ENCODE measurements at places on chromosomes 12 and 14.

DNA sequence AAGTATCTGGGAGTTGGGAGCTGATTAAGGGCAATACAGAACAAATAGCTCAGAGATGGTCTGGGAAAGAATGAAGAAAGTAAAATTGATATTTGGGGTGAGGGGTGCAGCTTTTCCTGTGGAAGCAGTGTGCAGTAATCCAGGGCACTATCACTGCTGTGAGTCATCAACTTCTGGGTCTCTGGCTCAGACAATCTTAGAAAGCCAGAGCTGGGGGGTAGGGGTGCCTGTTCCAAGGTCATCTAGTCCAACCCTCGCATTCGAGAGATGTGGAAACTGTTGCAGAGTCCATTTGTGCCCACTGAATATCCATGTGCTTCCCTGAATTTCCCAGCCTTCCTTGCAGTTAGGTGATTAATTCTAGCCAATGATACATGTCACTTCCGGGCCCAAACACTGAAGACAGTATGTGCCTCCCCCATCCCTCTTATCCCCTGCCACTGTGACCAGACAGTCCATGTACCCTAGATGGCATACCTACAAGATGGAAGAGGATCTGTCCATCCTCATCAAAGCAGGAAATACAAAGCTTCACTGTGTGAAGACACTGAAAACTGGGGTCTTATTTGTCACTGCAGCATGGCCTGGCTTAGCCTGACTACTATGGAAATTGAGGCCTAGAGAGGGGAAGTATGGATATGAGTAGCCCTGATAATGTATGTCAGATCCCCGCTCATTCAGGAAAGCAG is 51.9 kb downstream of the ZFP36L1 start:
- no peak for DNase-seq

DNA sequence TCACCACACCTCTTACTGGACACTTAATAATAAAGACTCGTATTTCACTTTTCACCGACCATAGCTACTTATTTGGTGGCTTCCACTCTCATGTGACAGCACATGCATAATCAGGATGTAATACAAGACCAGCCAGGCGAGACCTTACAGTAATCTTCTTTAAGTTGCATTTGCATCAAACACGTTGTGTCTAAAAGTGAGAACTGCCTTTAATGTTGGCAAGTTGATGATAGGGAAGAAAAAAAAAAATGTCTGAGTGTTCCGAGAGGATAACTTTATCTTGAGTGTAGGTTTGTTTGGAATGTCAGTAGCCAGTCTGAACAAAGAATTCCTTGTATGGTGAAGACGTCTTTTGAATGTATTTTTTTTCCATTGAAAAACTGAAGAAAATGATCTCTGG is 440.4 kb downstream of the ADAMTS20 start:
- no peak for DNase-seq

DNA sequence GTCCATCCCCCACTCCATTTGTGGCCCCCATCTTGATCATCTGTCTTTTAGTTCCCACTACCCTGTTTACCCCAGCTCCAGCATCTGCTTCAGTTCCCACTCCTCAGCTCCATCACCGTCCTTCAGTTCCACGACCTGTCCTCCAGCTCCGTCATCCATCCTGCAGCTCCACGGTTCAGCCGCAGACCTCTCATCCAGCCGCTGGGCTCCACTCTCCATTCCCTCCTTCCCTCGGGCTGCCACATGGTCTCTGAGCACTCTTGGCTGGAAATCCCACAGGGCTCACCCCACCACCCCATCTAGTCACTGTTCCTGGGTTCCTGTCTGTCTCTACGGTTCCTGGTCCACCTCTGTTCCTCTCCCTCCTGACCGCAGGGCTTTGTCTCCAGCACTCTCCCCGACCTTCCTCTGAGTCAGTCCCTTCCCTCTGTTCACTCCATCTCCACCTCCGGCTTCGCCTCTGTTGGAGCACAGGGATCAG is 3.3 kb upstream of the P3H3 start:
- peak; percentile 47 for DNase-seq

DNA sequence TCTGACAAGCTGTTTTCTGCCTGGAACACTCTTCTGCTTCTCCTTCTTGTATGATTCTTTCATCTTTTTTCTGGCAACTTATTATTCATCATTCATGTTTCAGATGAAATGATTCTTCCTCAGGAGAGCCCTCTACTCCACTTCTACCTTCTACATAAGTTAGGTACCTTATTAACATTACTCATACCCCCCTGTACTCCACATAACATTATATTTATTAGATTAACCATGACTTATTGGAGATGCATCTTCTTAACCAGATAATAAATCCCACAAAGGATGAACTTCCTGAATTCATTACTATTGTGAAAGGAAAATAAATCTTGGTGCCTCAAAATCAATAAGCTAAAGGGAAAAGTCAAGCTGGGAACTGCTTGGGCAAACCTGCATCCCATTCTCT is 1636.5 kb upstream of the FLRT2 start:
- DNase-seq, result no peak

GRCh38 chr12:120397824-120398540 is 29.0 kb upstream of the MSI1 start:
- DNase-seq, result no peak

DNA sequence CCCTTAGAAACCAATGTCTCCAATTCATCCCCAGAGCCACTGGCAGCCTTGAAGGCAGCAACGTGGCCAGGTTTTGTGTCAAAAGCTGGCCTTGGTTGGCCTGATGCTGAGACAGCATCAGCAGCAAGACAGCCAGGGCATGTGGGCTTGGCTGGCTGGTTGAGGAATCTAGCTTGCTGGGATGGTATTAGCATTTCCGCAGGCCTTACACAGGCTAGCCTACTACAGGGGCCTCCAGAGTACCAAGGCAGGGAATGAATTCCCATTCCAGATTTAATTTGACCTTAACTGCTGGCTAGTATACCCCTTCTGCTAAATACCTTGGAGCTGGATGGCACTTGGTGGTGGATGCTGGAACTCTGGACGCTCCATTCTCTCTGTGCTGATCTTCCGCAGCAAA is 15.8 kb downstream of the NGDN start:
- DNase-seq, result no peak

GRCh38 chr14:29999013-29999539 is 71.4 kb upstream of the PRKD1 start:
- DNase-seq, result no peak

GRCh38 chr12:85348779-85349178 is 68.8 kb downstream of the ALX1 start:
- DNase-seq, result no peak

GRCh38 chr12:94133964-94134795 is 14.2 kb upstream of the PLXNC1 start:
- peak; percentile 54 for DNase-seq

DNA sequence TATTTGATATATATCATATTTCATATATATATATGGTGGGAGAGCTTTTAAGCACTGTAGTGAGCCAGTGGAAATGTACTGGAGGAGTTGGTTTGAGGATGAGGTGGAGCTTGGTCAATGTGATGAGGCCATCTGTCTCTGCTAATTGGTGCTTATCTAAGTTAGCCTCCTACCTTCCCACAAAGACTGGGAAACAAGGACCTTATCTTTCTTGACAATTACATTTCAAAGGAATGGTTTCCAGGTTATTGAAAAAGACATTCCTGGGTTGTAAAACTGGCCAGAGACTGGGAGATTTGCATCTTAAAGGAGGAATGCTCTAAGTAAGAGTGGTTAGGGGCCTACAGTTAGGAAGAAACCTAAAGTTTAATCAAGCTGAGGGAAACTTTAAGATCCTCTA is 212.8 kb upstream of the SYT1 start:
- no peak for DNase-seq

- DNase-seq, result no peak
Measured at GRCh38 chr12:104566244-104566993, 109.7 kb downstream of the CHST11 start.

GRCh38 chr12:88400302-88400701 is 180.0 kb downstream of the KITLG start:
- no peak for DNase-seq

DNA sequence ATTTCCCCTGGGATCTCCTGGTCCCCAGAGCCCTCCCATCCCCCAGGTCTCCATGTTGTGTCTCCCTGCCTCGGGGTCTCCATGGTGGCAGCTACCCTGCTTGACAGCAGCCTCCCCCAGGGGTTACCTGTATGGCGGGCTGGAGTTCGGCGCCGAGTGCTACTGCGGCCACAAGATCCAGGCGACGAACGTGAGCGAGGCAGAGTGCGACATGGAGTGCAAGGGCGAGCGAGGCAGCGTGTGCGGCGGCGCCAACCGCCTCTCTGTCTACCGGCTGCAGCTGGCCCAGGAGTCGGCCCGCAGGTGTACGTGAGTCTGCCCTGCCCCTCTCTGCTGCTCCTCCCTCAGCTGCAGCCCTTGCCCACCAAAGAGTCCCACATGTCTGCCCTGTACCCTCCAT is 80.9 kb downstream of the WSCD2 start:
- DNase-seq, result no peak

DNA sequence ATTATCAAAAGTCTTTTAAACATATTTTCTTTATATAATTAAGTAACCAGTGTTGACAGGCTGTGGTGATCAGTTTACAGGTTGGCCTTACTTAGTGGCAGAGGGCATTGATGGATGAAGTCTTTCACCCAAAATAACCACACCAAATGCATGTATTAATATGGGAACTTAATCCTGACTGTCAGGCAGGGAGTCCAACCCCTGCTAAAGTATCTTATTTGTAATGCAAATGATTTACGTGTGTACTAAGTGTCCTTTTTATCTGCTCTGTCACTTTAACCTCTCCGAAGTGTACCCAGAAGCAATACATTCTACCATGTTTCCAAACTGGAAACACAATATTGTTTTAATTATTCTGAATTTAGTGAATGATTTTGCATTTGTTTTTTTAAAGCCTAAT is 1.4 kb downstream of the MYBPC1 start:
- DNase-seq, result no peak

DNA sequence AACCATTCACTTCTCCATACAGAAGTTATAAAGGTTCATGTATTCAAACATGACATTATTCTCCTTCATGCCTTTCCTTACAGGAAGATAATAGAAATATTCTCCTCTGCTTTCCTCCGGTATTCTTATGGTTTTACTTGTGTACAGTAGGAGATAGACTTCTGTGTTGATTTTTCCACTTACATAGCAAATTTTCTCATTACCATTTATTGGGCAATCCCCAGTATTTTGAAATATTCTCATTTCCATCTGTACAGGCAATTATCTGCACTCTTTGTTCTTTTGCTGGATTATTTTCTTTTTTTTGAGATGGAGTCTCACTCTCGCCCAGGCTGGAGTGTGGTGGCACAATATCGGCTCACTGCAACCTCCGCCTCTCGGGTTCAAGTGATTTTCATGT is 11.0 kb downstream of the PXMP2 start:
- no peak for DNase-seq

GRCh38 chr14:74954947-74955228 is 509 bp downstream of the PGF start:
- no peak for DNase-seq

DNA sequence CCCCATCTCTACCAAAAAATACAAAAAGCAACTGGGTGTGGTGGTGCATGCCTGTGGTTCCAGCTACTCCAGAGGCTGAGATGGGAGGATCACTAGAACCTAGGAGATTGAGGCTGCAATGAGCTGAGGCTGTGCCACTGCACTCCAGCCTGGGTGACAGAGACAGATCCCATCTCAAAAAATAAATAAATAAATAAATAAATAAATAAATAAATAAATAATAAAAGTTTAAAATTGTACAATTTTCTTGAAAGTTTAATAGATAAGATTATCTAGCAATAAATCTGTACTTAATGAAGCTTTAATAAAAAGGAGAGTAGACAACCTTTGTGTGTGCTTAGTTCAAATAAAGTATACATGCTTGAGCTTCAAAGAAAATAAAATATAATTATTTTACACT is 310.0 kb upstream of the LRIG3 start:
- no peak for DNase-seq

GRCh38 chr14:79528828-79529416 is 682.4 kb downstream of the DIO2 start:
- no peak for DNase-seq

GRCh38 chr12:27472604-27473003 is 26.1 kb downstream of the SMCO2 start:
- no peak for DNase-seq

DNA sequence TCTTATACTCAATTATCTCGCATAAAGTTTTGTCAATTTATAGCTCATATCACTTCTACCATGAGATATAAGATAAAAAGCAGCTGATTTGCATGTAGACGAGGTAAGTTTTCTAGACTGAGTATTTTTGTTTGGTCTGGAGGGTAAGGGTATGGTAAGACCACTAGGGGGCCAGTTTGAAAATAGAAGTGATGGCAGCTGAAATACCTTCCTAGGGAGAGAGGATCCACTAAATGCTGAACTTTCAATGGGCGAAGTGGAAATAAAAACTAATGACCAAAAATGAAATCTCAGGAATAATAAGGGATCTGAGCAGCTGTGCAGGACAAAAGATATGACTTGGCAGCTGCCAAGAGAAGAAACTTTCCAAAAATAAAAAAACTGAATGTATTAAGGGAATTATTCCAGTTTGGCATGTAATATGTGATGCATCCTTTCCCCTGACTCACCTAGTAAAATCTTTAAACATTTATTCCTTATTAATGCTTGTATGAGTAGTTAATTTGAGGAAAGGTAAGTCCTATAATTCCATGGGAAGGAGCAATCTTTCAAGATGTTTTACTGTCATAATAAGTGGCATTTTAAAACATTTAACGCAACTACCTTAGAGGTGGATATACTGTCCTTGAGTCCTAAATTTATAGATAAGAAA is 754.5 kb downstream of the C12orf50 start:
- DNase-seq, result peak; percentile 7

DNA sequence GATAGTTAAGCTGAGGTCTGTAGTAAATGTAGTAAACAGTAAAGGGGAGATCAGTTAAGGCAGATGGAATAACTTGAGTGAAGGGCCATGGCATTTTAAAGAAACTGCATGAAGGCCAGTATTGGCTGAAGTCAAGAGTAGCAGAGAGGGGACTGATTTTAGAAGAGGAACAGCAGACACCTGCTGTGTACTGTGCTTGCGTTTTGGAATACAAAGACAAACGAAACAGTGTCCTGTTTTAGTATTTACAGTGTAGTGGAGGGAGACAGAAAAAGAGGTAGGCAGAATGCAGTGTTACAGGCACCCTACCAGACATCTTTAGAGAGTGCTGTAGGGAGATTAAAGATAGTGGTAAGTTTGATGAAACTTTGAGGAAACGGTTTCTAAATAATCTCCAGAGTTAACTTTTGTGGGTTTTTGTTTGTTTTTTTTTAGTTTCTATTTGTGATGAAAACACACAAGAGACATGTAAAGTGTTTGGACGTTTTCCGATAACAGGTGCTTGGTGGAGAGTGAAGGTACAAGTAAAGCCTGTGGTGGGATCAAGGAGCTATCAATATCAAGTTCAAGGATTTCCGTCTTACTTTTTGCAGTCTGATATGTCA is 2.1 kb downstream of the HELB start:
- no peak for DNase-seq

GRCh38 chr12:92164712-92165111 is 19.1 kb upstream of the BTG1 start:
- no peak for DNase-seq

- DNase-seq, result no peak
Measured at GRCh38 chr14:63933110-63933509, 80.3 kb downstream of the SYNE2 start.

DNA sequence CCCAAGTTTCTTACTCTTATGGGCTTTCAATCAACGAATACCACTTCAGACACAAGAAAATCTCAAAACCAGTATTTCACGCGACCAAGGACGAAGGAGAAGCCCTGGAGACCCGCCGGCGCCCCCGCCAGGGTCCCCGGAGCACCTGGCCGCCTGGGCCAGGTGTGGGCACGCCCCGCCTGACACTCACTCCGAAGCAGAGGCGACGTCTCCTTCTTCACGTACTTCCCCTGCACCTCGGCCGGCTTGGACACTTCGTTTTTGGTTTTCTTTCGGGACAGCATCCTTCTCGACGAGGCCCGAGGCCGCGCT is 466 bp downstream of the SAV1 start:
- no peak for DNase-seq

GRCh38 chr12:95402096-95402495 is 71.9 kb upstream of the METAP2 start:
- DNase-seq, result no peak
